ENCODE measurements at places on chromosomes 5 and 9. TPM values are rescaled to one million over a fixed set of nuclear protein-coding genes. Genes with fewer than 3 reads are reported as not detected.

IL5 gene
- total RNA-seq = not detected

C5orf52 gene
- total RNA-seq = not detected

DNA sequence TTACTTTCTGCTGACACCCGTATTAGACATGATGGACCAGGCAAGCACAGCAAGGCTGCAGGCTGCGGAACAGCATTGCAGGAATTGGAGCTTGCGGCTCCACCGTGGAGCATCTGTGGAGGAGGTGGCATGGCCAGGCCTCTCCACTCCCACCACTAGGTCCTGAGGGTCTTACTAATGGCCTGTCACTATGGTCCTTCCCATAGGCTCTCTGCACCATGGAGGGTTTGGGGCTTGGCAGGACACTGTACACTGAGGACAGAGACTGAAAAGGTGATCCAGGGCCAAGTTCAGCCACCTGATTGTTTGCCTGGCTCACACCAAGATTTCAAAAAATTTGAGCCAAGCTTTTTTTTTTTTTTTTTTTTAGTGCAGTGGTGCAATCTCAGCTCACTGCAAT, 14.3 kb upstream of the ZBTB43 start:
- no peak for DNase-seq

DNA sequence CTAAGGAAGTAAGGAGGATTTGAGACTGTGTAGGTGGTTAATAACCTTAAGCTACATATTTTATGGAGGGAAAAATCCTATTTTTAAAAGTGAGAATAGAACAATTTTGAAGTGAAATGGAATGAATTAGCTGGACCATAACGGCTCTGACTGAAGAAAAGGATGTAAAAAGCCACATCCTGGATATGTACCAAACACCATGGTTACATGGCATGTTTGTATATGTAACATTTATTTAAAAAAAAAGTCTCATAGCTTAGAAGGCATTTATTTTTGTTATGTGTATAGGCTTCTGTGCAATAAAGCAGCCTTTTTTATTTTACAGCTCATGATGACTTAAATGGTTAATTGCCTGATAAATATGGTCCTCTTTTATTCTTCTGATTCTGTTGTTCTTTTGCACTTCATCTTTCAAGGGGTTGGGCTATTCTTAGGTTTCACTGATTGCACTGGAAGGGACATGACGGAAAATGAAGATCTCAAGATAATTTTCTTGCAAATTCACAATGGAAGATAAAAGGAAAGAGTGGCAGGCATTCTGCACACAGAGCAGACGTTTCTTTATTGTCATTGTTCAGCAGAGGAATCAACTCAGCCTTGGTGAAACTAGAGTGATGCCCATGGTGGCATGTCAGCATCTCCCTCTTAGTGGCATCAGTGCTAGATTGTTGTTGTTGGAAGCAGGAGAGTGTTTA, 63.1 kb downstream of the DOCK8 start:
- no peak for DNase-seq

GRCh38 chr5:128949847-128950546, 15.3 kb upstream of the SLC27A6 start:
- no peak for DNase-seq

Measured in stomach (tissue), 19 donors.